NCI-H446 (cell line): ENCODE measurements at places on chromosomes 1 and 21.
A peak's percentile ranks its signal among the peaks of the same experiment; 100 is the strongest.

- no peak for DNase-seq
These were observed 500.9 kb upstream of the PRMT6 start for GRCh38 chr1:106555571-106555970.

DNA sequence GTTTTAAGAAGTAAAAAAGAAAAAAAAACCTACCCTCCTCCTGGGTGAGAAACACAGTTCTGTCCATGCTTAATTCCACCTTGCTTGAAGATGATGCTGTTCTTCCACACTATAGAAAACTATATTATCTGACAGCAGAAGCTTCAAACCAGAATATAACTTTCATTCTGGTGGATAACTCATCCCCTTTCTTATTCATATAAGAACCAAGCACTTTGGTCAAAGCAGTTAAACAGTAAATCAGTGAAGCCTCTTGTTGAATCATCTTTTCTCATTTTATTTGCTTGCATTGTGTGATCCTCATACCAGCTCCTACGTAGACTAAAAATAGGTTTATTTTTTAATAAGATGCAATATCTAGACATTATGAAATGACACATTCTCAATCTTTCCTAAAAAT, 36.7 kb upstream of the PRDX6 start:
- no peak for DNase-seq

DNA sequence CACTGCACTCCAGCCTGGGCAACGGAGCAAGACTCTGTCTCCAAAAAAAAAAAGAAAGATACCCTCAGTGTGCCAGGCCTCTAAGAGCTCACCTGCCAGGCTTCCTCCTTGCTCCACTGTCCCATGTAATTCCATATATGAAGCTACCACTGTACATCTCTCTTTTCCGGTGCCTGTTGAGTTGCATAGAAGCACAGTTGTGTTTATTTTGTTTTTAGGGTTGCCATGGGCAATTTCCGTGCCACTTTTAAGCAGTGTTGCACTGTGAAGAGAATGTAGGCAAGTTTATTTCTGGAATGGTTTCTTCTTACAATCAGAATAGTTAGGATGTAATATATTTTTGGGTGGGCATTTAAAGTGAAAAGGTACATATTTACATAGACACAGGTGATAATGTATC, 23.3 kb downstream of the MR1 start:
- DNase-seq = no peak

DNA sequence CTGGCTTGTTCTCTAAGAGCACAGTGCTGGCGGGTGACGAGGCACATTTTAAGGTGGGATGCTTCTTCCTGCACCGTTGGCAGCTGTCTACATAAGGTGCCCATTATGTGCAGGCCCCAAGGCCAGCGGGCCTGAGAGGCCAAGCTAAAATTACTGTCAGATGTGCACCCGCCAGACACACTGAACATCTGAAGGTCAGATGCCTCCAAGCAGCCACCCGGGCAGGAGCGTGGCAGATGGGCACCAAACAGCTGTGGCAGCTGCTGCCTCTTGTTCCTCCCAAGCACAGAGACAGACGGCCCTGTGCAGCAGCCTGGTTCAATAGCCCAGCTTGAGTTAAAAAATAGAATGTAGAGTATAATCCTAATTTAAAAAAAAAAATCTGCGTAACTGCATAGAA, 211.9 kb upstream of the EDN2 start:
- no peak for DNase-seq

DNA sequence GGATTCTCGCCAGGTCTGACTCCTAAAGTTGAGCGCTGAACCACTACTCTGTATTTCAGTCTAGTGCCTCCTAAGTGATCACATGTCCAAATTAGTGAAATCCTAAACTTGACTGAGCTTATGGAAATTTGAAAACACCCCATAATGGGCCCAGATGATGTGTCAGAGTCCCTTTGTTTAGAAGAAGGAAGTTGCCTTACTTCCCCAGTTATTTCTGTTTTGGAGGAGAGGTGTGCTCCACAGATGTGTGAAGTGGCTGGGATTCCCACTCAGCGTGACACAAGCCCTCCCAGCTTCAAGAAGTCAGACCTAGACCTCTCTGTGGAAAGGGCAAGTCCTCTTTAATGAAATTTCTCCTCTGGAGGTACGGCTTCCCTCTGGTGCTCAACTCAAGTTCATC, 188.8 kb downstream of the TTLL7 start:
- no peak for DNase-seq

- DNase-seq = no peak
These were observed 2.7 kb upstream of the SAMSN1 start for GRCh38 chr21:14548779-14549178.

GRCh38 chr1:228933753-228934152, 198.5 kb downstream of the RHOU start:
- DNase-seq = no peak

GRCh38 chr1:81717230-81717629, 83.5 kb upstream of the ADGRL2 start:
- DNase-seq = no peak

DNA sequence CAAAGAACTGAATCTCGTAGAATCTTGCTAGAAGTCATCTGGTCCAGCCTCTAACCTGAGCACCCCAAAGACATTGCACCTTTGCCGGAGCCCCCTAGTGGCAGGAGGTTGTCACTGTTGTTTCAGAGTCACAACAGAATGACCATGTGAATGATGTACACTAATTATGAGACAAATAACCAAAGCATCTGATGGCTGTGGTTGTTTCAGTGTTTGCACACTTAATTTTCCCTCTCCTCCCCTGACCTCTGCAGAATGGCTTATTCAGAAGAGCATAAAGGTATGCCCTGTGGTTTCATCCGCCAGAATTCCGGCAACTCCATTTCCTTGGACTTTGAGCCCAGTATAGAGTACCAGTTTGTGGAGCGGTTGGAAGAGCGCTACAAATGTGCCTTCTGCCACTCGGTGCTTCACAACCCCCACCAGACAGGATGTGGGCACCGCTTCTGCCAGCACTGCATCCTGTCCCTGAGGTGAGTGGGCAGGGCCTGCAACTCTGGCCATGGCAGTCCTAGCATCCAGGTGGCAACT, 26.4 kb downstream of the TRAF5 start:
- no peak for DNase-seq

- DNase-seq = no peak
These were observed 410.5 kb upstream of the LRRC7 start for GRCh38 chr1:69157046-69157756.

DNA sequence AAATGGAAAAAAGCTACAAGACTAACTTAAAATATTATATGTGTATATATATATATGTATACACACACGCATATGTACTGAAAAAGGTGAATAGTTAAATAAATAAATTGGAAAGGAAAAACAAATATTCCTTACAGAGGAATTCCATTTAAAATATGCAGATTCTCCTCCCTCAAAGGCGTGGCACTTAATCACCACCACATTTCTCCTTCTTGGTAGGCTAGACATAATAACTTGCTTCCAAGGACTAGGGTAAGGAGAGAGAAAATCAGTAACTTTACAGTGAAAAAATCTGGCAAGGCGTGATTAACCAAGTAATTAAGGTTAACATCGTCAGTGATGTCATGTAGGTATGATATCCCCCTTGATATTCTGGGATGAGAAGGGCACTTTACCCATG, 84.0 kb upstream of the USP25 start:
- DNase-seq = no peak

GRCh38 chr1:43509740-43510375, 20.8 kb upstream of the PTPRF start:
- DNase-seq = no peak

GRCh38 chr1:213724640-213725536, 262.9 kb upstream of the PROX1 start:
- no peak for DNase-seq

- no peak for DNase-seq
These were observed 78.5 kb upstream of the KAZN start for GRCh38 chr1:14519976-14520375.

DNA sequence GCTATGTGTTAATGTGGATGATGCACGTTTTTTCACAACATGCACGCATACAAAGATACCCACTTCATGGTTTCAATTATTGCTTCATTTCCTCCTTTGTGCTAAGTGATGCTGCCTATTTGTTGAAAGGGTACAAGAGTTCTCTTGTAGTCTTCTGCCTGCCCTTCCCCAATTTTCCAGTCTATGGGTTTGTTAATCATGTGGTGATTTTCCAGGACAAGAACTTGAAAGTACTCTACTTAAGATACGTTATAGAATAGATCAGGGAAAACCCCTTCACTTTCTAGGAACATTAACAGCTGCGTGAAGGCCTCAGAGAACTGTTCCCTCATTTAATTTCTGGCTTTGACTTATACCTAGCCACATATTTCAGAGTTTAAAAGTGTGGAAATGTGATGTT, 52.1 kb upstream of the SLC44A3 start:
- DNase-seq = no peak

DNA sequence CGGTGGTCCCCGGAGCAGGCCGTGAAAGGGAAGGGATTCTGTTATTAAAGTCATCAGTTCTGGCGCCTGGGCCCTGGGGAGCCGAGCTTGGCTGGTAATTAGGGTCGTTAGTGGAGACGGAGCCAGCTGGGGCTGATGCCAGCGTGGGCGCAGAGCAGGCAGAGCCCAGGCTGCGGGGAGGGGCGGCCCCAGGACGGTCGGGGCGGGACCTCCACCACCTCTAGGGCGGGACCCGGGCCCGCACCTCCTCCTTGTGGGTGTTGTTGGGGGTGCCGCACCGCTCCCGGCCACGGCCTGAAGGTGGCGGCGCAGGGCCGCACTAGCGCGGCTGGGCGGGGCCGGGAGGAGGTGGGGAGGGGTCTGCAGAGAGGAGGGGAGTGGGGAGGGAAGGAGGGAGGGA, 470.6 kb downstream of the PTPRU start:
- DNase-seq = no peak

DNA sequence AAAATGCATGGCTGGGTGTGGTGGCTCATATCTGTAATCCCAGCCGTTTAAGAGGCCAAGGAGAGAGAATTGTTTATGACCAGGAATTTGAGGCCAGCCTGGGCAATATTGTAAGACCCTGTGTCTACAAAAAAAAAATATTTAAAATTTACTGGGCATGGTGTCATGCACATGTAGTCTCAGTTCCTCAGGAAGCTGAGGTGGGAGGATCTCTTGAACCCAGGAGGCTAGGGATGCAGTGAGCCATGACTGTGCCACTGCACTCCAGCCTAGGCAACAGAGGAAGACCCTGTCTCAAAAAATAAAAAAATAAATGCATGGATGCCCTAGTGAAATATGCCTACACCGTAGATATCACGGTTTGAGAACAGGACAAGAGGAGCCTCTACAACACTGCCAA, 1331.2 kb upstream of the B3GALT2 start:
- DNase-seq = no peak

GRCh38 chr21:26099610-26100219, 70.9 kb downstream of the APP start:
- no peak for DNase-seq

DNA sequence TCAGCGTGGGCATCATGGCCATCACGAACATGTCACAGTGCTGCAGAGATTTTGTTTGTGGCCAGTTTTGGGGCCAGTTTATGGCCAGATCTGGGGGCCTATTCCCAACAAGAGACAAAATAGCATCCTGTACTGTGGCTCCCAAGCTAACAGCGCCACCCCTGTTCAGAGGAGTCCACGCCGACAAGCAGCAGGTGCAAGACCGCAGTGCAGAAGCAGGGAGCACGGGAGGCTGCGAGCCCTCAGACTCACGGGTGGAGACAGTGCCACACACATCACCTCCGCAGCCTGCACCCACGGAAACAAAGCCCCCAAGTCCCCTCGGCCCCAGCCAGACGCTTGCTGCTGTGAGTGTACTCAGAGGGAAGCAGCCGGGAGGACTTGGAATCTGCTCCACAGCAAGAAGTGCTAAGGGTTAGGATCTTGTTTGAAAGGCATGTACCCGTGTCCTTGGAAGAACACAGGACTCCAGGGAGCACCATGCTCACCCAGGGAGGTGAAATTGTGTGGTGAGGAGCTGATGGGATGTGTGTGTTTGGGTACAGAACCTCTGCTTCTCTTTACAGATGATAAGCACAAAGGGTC, 7.1 kb downstream of the TCP10L start:
- DNase-seq = no peak

GRCh38 chr1:158248771-158249170, 5.5 kb upstream of the CD1A start:
- no peak for DNase-seq

DNA sequence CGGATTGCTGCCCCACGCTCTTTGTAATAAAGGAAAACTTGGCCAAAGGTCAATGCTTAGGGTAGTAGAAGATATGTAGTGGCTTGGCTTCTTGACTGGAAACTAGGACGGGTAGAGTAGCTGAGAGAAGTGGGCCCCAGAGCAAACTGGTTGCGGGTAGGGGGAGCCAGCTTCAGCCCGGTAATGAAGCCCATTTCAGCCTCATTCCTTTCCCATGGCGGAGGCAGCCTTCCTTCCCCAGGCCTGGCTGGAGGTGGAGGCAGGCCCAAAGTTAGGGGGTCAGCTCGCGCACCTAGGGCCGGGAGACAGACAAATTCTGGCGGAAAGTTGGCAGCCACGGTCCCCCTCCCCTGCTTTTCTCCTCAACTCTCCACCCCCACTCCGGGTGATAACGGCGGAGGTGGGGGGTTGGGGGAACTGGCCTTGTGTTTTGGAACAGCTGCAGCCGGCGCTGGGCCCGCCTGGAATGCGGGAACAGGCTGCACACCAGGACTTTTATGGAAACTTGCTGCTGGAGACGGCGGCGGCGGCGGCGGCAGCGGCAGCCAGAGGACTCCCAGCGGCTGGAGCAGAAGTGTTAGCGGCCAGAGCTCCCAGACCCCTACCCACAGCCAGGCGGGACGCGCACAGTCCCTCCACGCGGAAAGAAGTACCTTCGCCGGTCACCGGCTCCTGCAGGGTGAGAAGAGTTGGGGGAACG, at the start of gene NEXN:
TSS of gene NEXN (plus strand) at position 544 of the 700 bp plus-strand sequence. CDS start 27,483 bp downstream, outside the sequence.
- peak; percentile 9 for DNase-seq

DNA sequence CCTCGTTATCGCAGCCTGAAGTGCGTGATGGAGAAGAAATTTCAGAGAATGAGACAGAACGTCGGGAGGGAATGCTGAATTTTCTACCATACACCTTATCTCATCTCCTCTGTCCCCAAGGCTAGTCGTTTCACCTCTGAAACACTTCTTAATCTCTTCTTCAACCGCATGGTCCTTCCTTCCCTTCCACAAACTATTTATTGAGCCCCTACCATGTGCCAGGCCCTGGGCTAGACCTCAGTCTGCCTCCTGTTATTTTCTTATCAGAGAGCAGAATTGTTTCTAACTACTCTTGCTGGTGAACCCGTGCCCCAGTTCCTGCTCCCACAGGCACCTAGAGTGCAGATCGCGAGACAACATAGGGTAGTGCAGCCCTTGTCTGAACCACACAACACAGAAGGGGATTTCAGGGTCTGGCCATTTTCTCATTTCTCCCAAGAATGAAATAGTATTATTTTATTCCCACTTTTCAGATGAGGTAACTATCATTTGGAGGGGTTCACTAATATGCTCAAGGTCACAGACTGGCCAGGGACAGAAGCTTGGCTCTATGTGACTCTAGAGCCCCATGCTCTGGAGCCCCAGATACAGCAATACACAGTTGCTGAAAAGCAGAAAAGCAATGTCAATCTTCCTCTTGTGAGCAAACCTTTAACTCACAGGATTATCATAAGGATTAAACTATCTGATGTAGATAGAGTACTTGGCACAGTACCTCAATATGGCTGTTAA, 598 bp upstream of the ADIPOR1 start:
- DNase-seq = no peak
